CD4-positive, alpha-beta T cell treated with Interleukin-15 for 1 hour (primary cell): ENCODE measurements at places on chromosomes 6 and 20.
A peak's percentile ranks its signal among the peaks of the same experiment; 100 is the strongest.

DNA sequence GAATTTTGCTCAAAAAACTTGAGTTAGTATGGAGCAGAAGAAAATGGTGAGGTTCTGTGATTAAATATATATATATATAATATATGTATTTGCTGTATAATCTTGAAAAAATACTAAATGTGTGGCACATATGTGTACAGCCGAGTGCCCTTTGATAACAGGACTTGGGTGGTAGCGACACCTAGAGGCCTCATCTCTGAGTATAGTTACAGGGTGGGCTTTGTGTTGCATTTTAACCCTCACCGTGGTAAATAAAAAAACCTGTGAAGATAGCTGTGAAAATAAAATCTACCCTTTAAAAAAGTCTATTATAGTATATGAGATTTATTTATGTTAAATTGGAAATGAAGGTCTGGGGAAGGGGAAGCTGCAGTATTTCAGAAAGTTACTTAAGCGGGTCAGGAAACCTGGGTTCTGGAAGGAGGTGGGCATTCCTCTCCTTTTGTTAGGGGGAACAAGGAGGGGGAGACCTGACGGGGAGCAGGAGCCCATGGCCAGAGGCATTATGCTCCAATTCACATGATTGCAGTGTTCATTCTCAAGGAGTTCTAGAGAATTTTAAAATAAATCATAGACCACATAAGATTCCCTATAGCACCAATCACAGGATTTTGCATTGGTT, 82.7 kb downstream of the SH3BGRL2 start:
- DNase-seq: no peak

- peak; percentile 88 for DNase-seq
These were observed 21.5 kb downstream of the OR2B2 start for GRCh38 chr6:27890445-27891319.

- no peak for DNase-seq
These were observed 477 bp upstream of the ITPA start for GRCh38 chr20:3208786-3209256.

- no peak for DNase-seq
These were observed 753.3 kb upstream of the MARCKS start for GRCh38 chr6:113103634-113104361.

- DNase-seq: no peak
These were observed 116.9 kb downstream of the SLX4IP start for GRCh38 chr20:10551732-10552724.

DNA sequence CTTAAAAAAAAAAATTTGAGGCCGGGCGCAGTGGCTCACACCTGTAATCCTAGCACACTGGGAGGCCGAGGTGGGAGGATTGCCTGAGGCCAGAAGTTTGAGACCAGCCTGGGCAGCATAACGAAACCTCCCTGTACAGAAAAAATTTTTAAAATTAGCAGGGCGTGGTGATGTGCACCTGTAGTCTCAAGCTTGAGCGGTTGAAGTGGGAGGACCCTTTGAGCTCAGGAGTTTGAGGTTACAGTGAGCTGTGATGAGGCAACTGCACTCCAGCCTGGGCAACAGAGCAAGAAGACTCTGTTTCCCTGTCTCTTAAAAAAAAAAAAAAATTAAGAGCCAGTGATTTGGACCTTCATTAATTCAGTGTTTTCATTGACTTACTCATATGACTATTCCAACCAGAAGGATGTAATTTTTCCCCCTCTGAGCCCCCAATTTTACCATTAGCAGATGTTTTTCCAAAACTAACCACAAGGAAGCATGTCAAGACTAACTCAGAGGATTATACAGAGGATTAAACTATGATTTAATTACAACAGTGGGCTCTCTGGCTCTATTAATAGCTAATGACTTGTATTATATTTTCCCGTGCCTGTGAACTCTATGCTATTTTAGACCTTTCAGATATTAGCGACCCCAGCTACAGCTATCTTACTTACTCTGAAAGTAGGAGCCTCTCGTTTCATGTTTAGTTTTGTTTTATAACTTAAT, 75.1 kb downstream of the ARID1B start:
- DNase-seq: peak; percentile 35

DNA sequence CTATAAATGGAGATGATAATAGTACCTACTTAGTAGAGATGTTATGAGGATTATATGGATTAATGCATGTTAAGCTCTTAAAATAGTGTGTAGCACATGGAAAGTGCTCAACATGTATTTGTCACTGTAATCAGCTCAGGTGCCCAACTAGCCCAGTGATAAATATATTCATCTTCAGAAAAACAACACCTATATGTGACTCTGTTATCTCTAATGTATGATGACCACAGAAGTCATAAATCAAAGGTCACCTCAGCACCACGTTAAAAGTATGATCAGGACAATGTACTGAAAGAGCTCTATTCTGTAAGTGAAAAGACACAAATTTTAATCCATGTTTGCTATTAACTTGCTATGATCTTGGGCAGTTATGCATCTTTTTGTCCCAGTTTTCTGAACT, 36.8 kb upstream of the TENT5A start:
- no peak for DNase-seq

DNA sequence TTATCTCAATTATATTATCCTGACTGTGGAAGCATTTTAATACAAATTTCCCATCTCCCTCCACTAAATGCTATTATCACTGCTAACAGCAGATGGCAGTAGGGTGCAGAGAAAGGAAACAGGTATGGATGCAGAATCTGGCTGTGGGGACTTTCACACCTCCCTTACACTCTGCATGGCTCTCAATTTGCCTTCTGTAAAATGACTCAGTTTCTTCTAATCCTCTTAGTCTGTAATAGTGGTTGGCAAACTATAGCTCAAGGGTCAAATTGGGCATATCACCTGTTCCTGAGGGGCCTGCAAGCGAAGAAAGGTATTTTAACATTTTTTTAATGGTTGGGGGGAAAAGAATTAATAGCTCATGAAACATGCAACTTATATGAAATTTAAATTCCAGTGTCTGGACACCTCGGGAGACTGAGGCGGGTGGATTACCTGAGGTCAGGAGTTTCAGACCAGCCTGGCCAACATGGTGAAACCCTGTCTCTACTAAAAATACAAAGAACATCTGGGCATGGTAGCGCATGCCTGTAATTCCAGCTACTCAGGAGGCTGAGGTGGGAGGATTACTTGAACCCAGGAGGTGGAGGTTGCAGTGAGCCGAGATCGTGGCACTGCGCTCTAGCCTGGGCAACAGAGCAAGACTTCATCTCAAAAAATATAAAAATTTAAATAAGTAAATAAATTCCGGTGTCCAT, 83.5 kb downstream of the ZMYND8 start:
- DNase-seq: peak; percentile 30

GRCh38 chr6:110039981-110040383, 61.9 kb downstream of the GPR6 start:
- DNase-seq: peak; percentile 30

DNA sequence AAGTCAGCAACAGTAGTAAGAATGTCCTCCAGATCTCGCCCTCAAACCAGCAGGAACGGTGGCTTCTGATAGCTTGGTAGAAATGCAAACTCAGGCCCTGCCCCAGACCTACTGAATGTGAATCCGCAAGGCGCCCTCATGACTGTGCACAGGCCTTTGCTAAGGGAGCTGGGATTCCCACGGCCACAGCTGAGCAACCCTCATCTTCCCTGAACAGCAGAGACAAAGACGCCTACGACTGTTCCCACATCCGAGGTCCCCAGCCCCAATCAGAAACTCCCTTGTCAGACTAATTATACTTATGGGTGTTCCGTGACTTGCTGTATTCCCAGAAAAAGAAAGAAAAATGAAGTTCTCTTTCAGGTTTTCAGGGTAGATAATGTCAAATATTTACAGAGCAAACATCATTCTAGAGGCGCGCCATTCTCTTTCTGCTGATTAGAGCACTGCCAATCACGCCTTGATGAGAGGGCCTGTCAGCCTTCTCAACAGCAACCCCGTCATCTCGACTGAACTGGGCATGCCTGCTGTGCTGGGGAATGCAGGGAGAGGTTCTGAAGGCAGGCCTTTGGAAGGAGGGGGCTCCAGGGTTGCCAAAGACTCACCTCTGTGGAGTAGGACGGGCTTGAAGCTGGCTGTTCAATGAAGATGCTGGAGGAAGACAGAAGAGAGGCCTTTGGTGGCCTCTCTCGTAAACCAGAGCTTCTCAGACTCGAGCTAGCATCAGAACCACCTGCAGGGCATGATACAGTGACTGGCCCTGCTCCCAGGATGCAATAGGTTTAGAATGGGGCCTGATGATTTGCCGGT, 79.9 kb downstream of the ZNF217 start:
- no peak for DNase-seq

GRCh38 chr6:6635869-6636268, 47.3 kb downstream of the LY86 start:
- DNase-seq: no peak

- no peak for DNase-seq
These were observed 36.2 kb upstream of the E2F3 start for GRCh38 chr6:20365456-20365855.

DNA sequence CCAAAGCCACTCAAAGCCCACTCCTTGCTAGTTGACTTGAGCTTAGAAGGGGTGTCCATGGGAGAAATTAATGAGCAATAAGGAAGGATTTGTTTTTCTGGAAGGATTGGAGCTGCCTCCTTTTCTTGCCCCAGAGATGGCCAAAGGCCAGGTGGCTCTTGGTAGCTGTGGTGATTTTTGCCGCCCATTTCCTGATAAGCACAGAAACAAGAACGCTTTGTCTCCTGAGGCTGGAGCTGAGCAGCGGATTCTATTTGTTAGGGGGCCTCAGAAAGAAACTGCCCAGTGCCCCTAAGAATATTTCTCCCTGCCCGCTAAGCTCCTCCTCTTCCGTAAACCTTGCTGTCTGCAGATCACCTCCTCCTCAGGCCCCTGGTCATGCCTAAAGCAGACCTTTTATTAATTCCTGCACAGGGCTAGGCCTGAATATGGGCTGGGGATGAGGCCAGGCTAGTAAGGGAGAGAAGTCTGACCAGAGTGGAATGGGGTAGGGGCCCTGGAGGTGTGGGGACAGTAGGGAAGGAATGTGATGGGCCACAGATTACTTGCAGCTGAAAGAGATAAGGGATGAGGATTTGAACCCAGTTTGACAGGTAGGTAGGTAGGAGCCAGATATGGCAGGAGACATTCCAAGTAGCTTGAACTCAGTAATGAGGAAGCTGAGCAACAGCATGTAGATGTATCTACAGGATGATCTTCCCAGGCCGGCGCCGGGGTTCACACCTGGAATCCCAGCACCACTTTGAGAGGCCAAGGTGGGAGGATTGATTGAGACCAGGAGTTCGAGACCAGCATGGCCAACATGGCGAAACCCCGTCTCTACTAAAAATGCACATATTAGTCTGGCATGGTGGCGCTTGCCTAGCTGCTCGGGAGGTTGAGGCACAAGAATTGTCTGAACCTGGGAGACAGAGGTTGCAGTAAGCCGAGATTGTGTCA, 71.2 kb upstream of the NAA20 start:
- DNase-seq: no peak
